Naive thymus-derived CD4-positive, alpha-beta T cell (primary cell): ENCODE measurements at places on chromosomes 3 and 15. TPM values are rescaled to one million over a fixed set of nuclear protein-coding genes. Genes with fewer than 3 reads are reported as not detected.

DNA sequence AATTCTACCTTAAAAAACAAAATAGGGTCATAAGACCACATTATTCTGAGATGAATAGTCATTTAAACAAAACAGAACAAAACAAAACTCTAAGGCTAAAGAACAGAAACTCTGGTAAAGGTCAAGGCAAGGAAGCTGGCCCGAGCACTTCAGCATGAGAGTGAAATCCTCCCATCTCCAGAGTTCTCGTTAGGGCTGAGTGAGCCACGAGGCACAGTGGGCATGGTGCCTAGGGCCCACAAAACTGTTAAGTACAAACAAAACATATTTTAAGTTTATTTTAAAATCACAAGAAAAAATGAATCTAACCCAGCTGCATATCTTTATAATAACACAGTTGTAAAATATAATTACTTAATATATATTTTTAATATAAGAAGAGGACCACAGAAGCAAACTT is 417.8 kb upstream of the GBE1 start:
- no peak for DNase-seq

The IQCF5 gene
- total RNA-seq, result not detected

DNA sequence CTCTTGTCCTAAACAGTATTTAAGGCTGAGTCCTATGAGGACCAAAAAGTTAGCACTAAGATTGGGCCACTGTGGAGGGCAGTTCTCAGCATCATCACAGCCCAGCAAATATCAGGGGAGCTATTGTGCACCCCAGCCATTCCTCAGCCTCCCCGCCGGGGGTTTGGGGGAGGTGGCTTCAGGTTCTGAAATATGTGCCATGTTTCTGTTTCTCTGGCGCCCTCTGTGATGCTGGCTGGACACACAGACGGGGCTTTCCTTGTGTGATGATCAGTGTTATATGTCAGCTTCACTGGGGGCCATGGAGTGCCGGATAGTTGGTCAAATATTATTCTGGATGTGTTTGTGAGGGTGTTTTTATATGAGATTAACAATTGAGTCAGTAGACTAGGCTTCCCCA is 106.8 kb downstream of the GABRG3 start:
- no peak for DNase-seq

DNA sequence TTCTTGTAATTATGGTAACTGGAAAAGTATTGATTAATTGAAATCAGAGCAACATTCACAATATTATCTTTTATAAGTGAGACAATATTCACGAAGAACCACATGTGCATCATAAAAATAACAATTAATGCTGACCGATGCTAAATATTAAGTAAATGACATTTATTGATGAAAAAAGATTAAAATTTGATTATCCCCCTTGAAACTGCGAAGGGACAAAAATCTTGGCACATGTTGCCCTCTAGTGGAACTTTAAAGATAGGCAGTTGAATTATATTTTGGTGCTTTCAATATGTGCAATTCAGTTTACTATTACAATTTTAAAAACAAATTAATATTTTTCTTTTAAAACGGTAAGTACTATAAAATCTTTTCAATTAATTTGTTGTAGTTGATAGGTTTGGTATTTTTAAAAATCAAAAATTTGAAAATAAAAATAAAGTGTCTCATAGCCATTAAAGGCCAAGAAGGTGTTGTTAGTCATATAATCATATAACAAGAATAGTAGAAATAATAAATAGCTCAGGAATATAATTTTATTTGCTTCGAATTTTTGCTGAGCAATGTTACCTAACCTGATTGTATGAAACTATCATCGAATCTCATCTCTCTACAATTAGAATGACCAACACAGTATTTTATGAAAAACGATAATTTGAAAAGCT is 270.2 kb downstream of the ROBO1 start:
- no peak for DNase-seq

DNA sequence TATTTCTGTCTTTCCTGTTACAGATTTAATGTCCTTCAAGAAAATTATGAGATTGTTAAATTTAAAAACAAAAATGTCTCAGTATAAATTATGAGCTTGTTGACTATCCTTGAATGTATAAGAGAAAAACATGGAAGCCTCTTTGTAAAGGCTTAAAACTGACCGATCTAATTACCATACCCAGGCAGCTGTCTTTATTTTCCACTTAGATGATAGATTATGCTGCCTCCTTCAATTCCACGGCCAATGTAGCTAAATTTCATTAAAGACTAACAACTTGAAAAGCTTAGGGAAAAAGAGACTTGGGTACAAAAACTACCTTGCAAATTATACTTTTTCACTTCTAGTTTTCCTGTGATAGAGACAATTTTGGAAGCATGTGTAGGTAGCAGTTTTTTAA is 88.3 kb downstream of the ATP10A start:
- no peak for DNase-seq

The FETUB gene
- not detected for total RNA-seq

DNA sequence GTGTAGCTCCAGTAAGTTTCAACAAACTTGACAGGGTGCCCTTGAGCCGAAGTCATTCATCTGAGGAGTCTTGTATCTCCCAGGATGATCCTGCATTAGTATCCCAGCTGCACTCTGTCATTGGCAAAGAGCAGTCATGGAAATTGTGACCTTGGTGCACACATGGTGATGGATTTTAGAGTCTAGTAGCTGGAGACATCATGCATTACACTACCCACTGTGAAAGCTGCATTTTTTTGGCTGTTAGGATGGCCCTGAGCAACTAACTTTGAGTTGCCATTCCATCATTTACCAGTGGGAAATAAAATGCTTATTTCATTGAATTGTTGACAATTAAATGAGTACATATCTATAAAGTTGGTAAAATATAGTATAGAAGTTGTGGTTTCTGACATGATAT is 552.6 kb upstream of the CBLB start:
- DNase-seq, result no peak
